ENCODE measurements at places on chromosomes 5 and 9.

DNA sequence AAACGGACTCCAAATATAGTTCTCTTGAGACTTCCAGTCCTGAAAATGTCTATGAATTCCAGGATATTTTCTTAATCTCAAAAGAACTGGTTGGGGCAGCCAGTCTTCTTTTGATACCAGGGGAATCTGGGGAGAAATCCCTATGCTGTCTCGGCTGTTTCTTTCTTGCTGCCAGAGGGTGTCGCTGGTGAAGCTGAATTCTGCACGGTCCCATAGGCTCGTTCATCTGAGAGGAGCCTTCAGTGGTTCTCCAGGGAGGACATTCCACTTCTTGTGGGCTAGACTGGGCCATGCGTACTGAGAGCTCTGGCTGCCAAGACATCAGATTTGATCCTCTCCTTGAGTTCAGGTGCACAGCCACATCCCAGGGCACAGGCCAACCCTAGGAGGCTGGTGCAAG is 155.0 kb upstream of the CLINT1 start:
- peak; percentile 60 for DNase-seq

DNA sequence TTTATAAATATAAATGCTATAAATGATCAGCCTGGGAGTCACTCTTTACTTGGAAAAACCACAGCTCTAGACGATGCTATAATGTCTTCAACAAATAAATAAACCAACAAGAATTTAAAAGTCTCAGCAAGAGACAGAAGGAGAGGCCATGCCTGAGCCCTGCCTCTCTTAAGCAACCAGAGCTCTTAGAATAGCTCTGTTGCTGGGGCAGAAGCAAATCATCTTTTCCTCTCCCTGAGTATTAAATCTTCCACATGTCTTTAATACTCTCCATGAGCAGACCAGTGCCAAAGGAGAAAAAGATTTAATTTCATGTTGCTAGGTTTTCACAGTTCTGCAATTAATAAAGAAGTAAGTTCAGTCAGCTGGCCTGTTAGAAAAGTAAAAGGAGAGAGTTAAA is 408.0 kb upstream of the SLC30A5 start:
- no peak for DNase-seq

GRCh38 chr5:35129921-35130485 is 82.3 kb upstream of the AGXT2 start:
- DNase-seq: no peak

DNA sequence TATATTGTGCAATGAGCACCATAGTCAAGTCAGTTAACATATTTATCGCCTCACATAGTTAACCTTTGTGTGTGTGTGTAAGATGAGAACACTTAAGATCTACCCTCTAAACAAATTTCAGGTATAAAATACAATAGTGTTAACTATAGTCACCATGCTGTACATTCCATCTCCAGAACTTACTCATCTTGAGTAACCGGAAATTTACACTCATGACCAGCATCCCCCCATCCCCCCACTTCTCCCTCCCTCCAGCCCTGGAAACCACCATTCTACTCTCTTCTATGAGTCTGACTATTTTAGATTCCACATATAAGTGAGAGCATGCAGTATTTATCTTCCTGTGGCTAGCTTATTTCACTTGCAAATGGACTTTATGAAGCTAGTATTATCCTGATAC is 40.3 kb downstream of the ZNF354A start:
- DNase-seq: no peak

- no peak for DNase-seq
Measured at GRCh38 chr5:93427316-93427715, 153.7 kb downstream of the NR2F1-AS1 start.

DNA sequence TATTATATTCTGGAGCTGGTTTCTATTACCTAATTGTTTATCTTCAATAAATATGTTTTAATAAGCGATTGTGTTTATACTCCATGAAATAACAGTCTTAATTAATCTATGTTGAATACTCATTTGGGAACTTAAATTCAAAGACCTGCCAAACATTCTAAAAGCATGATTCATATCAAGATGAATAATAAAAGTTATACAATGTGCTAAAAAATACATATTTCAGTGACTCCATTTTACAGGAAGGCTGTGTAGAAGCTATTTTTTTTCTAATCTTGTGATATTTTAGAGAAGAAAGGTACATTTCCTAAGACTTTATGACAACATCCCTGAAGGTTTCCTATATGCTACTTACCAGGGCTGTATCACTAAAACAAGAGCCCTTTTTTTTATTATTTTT is 417.9 kb downstream of the NFIB start:
- DNase-seq: no peak

DNA sequence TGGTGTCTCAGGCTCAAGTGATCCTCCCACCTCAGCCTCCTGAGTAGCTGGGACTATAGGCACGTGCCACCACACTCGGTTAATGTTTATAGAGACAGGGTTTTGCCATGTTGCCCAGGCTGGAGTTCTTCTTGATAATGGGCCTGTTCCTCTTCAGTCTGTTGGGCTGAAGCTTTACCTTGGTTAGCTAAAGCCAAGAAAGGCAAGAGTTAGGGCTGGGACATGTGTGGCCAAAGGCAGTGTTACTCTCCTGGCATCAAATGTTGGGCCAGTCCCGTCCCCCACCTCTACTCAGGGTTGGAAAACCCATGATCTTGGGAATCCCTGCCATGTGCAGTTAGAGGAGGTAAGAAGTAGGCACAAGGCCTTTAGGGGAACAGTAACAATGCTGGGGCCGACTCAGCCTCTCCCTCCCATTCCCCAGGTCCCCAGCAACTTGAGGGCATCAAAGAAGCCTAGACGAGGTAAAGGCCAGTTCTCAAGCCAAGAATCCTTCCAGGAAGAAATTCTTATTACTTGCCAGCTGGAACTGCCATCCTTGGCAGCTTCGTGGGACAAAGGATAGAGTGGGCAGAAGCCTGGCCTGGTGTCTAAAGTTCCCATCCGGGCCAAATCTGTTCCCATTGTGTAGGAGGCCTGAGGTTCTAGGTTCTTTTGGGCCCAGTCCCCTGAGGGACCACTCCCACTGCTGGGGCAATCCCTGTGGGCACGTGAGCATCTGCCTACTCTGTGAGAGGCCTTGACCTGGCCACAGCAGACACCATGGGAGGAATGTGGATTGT is 4.5 kb downstream of the EGR1 start:
- no peak for DNase-seq

DNA sequence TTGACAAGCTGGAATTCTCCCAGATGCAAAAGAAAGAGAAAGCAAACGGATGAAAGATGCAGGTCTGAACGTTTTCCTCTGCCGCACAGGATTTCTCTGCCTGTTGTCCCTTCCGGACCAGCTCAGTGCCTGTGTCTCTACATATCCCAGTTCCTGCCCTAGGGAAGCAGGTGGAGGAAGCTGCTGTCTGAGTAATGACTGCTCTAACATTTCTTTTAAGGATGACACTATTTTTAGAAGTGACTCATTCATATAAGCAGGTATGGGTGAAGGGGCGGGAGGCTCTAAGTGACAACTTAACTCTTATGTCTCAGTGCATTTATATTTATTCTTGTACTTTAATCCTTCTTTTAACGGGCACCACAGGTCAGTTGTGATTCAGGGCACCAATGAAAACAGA is 128.8 kb downstream of the SLC24A2 start:
- DNase-seq: no peak

GRCh38 chr5:9869616-9870288 is 239.6 kb upstream of the TAS2R1 start:
- DNase-seq: peak; percentile 58

DNA sequence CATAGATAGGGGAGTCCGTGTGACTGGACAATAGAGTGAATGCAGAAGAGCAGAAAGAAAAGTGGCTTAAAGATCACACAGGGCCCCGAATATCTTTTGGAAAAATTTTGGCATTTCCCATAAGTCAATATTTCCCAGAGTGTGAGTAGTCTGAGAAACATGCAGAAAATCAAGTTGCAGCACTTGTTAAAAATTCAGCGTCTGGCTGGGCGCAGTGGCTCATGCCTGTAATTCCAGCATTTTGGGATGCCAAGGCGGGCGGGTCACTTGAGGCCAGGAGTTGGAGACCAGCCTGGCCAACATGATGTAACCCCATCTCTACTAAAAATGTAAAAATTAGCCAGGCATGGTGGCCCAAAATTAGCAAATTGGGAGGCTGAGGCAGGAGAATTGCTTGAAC is 227.0 kb downstream of the DRD1 start:
- peak; percentile 41 for DNase-seq

GRCh38 chr9:111525056-111525977 is at the start of gene ZNF483:
ZNF483 (plus strand) TSS chr9:111525179; CDS start chr9:111527396, 2,217 bp downstream.
- DNase-seq: peak; percentile 85

GRCh38 chr5:71907608-71908145 is 188.6 kb downstream of the CARTPT start:
- DNase-seq: no peak

DNA sequence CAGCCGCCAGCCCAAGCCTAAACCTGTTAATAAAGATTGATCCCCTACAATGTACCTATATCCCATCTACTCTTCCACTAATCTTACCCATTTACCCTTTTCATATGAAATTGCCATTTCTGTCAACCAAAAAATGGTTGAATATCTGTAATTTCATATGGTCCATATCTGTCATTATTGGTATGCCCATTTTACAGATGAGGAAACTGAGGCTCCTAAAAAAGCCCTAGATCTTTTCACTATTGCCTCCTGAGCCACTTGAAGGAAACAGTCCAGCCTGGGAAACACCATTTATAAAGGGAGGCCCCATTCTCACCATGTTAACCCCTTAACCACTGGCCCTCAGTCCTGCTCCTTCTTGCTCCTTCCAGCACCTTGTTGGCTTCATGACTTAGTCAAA is 41.2 kb upstream of the SNAPC3 start:
- no peak for DNase-seq

- peak; percentile 72 for DNase-seq
Measured at GRCh38 chr5:43874772-43875171, 271.8 kb downstream of the NNT start.

GRCh38 chr9:129336601-129337331 is 158.7 kb upstream of the IER5L start:
- no peak for DNase-seq

DNA sequence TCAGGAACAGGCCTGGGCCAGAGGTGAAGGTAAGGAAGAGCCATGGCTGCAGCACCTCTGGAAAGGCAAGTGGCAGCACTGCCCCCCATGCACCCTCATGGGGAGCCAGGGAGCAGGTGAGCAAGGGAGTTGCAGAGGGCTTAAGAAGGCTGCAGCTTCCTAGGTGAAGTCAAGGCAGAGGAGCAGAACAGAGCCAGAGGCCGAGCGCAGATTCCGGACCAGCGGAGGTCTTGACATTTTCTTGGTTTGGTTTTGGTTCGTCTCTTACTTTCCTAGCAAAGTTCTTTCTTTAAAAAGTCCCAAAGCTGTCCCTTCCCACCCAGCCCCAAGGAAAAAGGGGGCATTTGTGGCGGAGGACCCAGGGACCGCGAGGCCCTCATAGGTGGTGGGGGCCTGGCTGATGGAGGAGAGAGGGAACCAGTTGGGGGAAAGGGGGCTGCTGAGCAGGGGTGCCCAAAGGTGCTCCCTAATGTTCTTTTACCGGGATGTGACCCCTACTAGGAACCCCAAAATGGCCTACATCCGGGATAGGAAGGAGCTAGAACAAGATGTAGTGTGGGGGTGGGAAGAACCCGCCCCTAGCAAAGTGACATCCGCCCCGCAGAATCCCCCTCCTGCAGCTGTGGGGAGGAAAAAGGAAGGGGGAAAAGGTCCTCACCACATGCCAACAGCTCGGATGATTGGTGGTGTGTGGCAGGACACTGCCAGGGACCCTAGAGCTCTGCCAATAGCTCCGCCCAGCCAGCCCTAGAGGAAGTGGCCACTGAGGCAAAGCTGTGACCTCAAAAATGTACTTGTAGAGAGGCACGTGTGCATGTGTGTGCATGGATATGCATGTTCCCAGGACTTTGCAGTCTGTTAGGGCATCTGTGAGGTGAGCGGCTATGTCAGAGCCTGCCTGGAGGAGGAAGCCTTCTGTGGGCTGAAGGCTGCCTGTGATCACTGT is 914 bp upstream of the CD72 start:
- DNase-seq: no peak

GRCh38 chr5:31469886-31470285 is 62.0 kb downstream of the DROSHA start:
- no peak for DNase-seq

DNA sequence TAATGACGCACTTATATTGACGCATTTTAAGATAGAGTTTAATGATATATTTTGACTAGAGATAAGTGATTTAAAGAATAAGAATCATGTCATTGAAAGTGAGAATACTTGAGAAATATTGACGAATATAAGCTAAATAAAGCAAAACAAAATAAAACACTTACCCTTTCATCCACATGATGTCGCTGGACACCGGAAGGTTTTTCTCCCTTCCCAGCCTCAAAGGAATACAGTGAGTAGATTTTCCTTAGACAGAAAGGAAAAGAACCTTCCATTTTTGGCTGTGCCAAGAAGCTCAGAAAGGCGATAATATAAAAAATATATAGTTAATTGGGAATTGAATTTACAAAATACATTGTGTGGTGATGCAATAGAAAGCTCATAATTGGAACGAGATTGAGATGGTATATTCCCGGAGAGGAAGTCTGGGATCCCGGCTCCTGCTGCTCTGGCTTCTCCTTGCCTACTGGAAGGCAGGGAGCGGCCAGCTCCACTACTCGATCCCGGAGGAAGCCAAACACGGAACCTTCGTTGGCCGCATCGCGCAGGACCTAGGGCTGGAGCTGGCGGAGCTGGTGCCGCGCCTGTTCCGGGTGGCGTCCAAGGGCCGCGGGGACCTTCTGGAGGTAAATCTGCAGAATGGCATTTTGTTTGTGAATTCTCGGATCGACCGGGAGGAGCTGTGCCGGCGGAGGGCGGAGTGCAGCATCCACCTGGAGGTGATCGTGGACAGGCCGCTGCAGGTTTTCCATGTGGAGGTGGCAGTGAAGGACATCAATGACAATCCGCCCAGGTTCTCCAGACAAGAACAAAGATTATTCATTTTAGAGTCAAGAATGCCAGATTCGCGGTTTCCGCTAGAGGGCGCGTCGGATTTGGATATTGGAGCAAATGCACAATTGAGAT is at the start of gene PCDHA5:
Gene PCDHA5 (plus strand): TSS at position 239 of the 906 bp plus-strand sequence.
- DNase-seq: no peak

- no peak for DNase-seq
Measured at GRCh38 chr5:99122976-99123375, 194.2 kb upstream of the CHD1 start.

- DNase-seq: no peak
Measured at GRCh38 chr5:171537923-171538537, 118.6 kb downstream of the FGF18 start.

- DNase-seq: no peak
Measured at GRCh38 chr5:125452991-125453390, 706.6 kb upstream of the ZNF608 start.

- DNase-seq: peak; percentile 10
Measured at GRCh38 chr5:116626272-116626723, 51.7 kb upstream of the SEMA6A start.

GRCh38 chr5:88876714-88877113 is 6.3 kb downstream of the MEF2C start:
- DNase-seq: no peak

GRCh38 chr9:134144801-134145200 is 8.9 kb downstream of the WDR5 start:
- DNase-seq: no peak

GRCh38 chr5:65821966-65822365 is 100.0 kb downstream of the NLN start:
- no peak for DNase-seq

GRCh38 chr5:81010336-81011169 is 50.4 kb downstream of the RASGRF2 start:
- DNase-seq: no peak

Measured in AG08395 (cell line).